Testis (tissue), 5 donors: ENCODE measurements at places on chromosomes 6 and 20.

DNA sequence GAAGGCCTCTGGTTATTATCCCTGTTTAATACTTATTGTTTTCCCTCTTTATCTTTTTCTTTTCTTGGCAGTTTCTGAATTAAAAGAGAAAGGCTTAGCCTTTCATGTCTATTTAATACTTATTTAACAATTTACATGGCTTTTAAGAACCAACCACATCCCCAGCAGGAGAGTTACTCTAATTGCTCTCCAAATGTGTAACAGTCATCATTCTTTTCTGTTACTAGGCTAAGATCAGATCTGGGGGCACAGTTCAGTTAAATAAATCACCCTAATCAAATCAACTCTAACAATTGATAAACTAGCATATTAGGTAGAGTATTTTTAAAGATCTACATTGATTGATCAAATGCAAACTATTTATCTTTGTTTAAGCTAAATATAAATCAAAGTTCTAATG is 54.1 kb upstream of the NT5E start:
- H3K36me3 ChIP-seq = no peaks in the 10 kb centered on the region
- no peak overlapping the region for H3K27ac ChIP-seq
- no peak overlapping the region for H3K4me3 ChIP-seq
- H3K4me1 ChIP-seq = no peaks in the 10 kb centered on the region
- DNase-seq = no peak

GRCh38 chr20:59253779-59254319 is 46.6 kb upstream of the EDN3 start:
- DNase-seq = no peak
- H3K4me3 ChIP-seq = no peak overlapping the region
- H3K27ac ChIP-seq = no peak overlapping the region
- H3K36me3 ChIP-seq = no peaks in the 10 kb centered on the region
- no peaks in the 10 kb centered on the region for H3K4me1 ChIP-seq

DNA sequence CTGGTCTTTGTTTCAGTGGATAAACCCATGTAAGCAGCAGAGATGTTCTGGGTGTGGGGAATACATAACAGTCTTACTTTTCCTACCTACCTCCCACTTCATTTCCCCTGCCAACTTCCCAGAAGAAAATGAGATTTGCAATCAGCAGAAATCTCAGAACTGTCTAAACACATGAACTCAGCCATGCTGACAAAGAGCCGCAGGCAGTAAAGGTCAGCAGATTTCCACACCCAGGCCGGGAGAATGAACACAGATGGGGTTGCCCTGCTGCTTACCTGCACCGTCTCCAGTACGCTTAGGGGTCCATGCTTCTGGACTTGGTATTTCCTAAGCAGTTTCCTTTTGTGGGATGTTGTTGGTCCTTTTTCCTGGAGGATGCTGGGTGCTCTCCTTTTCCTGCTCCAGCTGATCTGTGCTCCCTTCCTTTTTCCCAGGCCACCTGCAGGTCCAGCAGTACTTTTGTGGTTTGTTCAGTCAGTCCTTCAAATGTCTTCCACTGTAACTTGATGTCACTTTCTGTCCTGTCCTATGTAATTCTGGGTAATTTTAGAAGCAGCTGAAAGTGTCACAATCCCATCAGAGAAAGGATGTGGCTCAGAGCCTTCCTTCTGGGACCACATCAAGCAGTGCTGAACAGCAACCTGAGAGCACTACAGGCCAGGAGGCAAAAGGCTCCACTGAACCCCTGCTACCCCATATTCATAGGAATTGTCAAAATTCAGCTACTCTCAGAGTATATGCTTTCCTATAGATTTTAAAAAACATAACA is 129.0 kb downstream of the CEP57L1 start:
- H3K4me1 ChIP-seq = peaks cover 4% of the 10 kb centered on the region
- no peak overlapping the region for H3K27ac ChIP-seq
- H3K36me3 ChIP-seq = no peaks in the 10 kb centered on the region

DNA sequence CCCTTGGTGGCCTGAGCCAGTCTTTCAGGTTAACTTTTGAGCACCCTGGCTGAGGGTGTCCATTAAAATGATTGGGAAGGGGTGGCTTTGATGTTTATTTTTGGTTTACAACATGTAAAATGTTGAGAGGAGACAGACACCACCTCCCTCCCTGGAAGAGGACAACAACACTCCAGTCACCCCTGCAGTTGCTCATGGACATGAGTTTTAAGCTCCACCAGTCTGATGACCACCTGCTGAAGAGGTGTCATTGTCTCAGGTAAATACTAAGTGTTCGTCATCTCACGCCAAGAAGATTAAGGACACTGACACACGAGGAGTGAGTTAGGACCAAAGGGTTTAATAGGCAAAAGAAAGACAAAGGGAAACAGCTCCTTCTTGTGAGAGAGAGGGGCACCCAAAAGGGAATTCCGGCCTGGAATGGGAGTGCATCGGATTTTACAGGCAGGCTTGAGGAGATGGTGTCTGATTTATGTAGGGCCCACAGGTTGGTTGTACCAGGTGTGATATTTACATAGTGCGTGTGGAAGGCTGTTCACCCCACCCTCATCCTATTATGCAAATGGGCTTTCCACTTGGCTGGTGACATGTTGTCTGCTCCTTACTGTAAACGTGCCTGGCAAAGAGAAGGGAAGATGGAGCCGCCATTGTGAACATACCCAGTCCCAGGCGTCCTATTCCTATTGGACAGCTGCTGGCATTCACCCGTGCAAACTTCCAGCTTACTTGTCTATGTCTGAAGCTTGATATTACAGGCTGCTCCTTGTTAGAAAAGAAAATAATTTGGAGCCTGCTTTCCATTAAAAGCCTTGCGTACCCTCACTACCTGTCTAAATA is 6.6 kb downstream of the HLA-B start:
- no peak overlapping the region for H3K4me3 ChIP-seq
- H3K36me3 ChIP-seq = no peaks in the 10 kb centered on the region
- H3K4me1 ChIP-seq = peaks cover 5% of the 10 kb centered on the region
- H3K27ac ChIP-seq = no peak overlapping the region
- H3K27me3 ChIP-seq = no peaks in the 10 kb centered on the region

GRCh38 chr6:121354764-121355163 is 20.5 kb upstream of the TBC1D32 start:
- no peak overlapping the region for H3K4me3 ChIP-seq
- DNase-seq = peak; percentile 39
- no peaks in the 10 kb centered on the region for H3K4me1 ChIP-seq
- H3K27me3 ChIP-seq = no peaks in the 10 kb centered on the region
- no peaks in the 10 kb centered on the region for H3K36me3 ChIP-seq

DNA sequence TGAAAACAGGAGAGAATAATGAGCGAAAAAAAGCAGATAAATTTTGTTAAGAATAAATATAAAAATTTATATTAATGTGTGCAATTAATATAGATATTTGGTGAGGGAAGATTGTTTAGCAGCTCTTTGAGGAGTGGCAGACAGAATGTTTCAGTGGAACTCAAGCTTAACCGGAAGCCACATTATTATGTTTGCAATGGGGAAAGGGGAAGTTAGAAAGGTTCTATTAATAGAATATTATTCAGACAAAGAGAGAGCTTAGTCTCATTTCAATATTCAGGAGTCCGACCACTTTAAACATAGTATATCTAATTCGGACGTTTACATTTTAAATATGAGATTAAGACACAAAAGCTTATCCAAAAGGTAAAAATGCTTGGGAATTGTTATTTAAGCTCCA is 81.6 kb upstream of the KHDRBS2 start:
- no peaks in the 10 kb centered on the region for H3K27me3 ChIP-seq
- no peak overlapping the region for H3K27ac ChIP-seq
- no peak for DNase-seq
- no peaks in the 10 kb centered on the region for H3K4me1 ChIP-seq
- no peaks in the 10 kb centered on the region for H3K36me3 ChIP-seq

GRCh38 chr6:36373368-36374019 is 14.0 kb downstream of the ETV7 start:
- DNase-seq = peak; percentile 67
- H3K4me1 ChIP-seq = peaks cover 10% of the 10 kb centered on the region
- H3K27me3 ChIP-seq = no peaks in the 10 kb centered on the region
- no peak overlapping the region for H3K4me3 ChIP-seq

- peaks cover 7% of the 10 kb centered on the region for H3K4me1 ChIP-seq
- H3K36me3 ChIP-seq = no peaks in the 10 kb centered on the region
- H3K4me3 ChIP-seq = no peak overlapping the region
- no peak overlapping the region for H3K27ac ChIP-seq
Measured at GRCh38 chr6:156933201-156934068, 156.3 kb downstream of the ARID1B start.

GRCh38 chr6:6224933-6225486 is 95.5 kb downstream of the F13A1 start:
- DNase-seq = no peak
- H3K4me1 ChIP-seq = no peaks in the 10 kb centered on the region

DNA sequence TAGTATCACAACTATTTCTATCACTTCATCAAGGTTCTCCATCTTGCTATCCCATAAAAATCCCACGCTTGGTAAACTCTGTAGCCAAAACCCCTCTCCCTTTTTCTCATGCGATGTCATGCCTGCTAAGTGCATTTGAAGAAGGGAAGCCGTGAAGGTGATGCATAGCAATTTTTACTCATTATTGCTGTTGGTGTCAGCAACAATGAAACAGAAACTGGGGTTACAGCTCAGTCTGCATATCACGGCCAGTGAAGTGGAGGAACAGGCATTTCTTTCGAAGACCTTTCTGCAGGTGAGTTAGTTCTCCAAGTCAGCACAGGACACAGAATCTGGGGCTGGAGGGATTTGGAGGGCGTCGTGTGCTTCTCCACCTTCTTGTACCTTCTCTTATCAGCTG is 5.8 kb downstream of the UNC93A start:
- H3K27me3 ChIP-seq = no peaks in the 10 kb centered on the region
- H3K36me3 ChIP-seq = no peaks in the 10 kb centered on the region
- H3K4me1 ChIP-seq = no peaks in the 10 kb centered on the region
- H3K27ac ChIP-seq = no peak overlapping the region

DNA sequence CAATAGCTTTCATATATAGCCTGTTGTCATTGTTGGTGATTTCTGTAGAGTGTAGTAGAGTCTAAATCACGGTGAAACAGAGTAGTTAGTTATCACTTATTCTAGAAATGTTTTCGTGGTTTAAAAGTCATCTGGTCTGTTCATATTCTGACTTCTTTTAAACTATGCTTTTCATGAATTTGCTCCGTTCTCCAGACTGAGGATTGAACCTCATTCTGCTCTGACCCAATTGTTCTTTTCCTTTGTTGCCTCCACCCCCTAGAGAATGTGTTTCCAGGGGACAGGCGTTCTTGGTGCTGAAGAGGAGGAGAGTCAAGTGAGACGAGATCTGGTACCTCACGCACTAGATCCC is 748 bp upstream of the ZNF292 start:
- DNase-seq = no peak
- H3K4me3 ChIP-seq = peak overlapping the region; percentile 99
- H3K27ac ChIP-seq = peak overlapping the region; percentile 96
- no peaks in the 10 kb centered on the region for H3K27me3 ChIP-seq

- H3K4me3 ChIP-seq = peak overlapping the region; percentile 63
- peaks cover 16% of the 10 kb centered on the region for H3K4me1 ChIP-seq
- H3K36me3 ChIP-seq = no peaks in the 10 kb centered on the region
Measured at GRCh38 chr6:31829633-31830283, 2.2 kb downstream of the HSPA1B start.

GRCh38 chr6:131175564-131175963 is 40.3 kb downstream of the AKAP7 start:
- H3K27ac ChIP-seq = no peak overlapping the region
- H3K4me1 ChIP-seq = peaks cover 18% of the 10 kb centered on the region
- DNase-seq = no peak
- H3K4me3 ChIP-seq = no peak overlapping the region

GRCh38 chr20:61903575-61904340 is 161.9 kb downstream of the TAF4 start:
- DNase-seq = no peak
- H3K36me3 ChIP-seq = no peaks in the 10 kb centered on the region
- H3K4me1 ChIP-seq = peaks cover 6% of the 10 kb centered on the region
- H3K4me3 ChIP-seq = no peak overlapping the region
- H3K27ac ChIP-seq = no peak overlapping the region

DNA sequence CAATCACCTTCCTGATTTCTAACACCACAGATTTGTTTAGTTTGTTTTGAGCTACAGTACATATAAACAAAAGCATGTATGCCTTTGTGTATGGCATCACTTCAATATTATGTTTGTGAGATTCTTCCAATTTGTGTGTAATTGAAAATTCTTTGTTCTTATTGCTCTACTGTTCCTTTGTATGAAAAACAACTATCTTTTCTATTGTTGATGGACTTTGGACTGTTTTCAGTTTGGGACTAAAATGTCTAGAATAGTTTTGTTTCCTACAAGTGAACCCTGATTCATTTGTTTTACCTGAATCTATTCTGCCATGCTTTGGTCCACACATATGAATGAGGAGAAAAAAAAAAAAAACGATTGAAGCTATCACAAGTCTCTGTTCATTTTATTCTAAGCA is 21.2 kb upstream of the ZNF184 start:
- H3K4me3 ChIP-seq = no peak overlapping the region
- DNase-seq = no peak
- H3K27me3 ChIP-seq = no peaks in the 10 kb centered on the region

DNA sequence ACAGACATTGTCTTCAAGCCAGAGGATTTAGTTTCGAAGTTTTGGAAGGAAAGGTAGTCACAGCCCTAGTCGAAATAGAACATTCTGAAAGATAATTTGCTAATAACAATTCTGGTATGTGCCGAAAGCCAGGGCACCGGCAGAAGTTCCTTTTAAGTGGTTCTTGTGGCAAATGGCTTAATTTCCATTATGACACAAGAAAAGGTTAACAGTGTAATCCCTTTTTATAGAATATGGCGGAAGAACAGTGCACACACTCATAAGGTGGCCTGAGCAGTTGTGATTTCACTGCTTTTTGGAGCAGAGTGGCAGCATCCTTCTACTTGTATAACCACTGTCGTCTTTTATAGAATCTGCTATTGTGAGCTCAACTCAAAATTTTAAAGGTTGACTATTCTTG is 152.4 kb downstream of the SASH1 start:
- no peak overlapping the region for H3K27ac ChIP-seq
- no peak overlapping the region for H3K4me3 ChIP-seq
- H3K4me1 ChIP-seq = peaks cover 11% of the 10 kb centered on the region
- no peaks in the 10 kb centered on the region for H3K27me3 ChIP-seq

DNA sequence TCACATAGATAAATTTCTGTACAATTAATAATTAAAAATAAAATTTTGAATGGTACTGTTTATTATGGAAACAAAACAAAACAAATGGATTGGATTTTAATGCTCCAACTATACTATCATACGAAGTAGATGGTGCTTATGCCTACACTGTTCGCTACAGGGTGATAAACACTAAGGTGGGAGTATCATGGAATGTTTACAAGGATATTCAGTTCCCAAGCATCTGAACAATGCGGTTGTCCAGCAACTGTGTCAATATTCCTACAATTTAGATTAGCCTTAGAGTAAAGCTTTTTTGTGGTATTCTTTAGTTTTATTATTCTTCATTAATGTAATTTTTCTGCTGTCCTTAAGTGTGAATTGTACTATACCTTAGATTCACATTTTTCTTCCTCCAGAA is 105.1 kb downstream of the MMS22L start:
- no peak overlapping the region for H3K4me3 ChIP-seq
- H3K27ac ChIP-seq = no peak overlapping the region
- H3K36me3 ChIP-seq = no peaks in the 10 kb centered on the region
- no peak for DNase-seq
- H3K27me3 ChIP-seq = no peaks in the 10 kb centered on the region

DNA sequence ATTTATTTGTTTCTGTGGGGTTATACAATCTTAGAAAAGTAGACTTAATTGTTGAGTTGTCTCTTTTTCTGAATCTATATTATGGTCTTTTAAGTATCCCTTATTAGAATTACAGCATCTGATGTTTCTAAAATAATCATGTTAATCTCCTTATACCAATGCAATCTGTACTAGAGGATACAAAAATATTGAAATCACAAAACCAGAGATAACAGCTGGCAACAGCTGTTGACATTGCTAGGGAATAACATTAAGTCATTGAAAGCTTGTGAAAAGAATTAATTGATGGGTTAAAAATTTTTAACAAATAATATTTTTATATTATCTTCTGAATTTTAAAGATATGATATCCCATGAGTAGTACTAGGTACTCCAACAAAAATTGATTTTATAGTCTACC is 162.6 kb downstream of the COL19A1 start:
- no peaks in the 10 kb centered on the region for H3K36me3 ChIP-seq
- no peak for DNase-seq
- no peak overlapping the region for H3K4me3 ChIP-seq
